ENCODE measurements at places on chromosomes 3 and 15.
A peak's percentile ranks its signal among the peaks of the same experiment; 100 is the strongest.

GRCh38 chr3:184338511-184338945 is 1.1 kb downstream of the FAM131A start:
- DNase-seq: no peak

DNA sequence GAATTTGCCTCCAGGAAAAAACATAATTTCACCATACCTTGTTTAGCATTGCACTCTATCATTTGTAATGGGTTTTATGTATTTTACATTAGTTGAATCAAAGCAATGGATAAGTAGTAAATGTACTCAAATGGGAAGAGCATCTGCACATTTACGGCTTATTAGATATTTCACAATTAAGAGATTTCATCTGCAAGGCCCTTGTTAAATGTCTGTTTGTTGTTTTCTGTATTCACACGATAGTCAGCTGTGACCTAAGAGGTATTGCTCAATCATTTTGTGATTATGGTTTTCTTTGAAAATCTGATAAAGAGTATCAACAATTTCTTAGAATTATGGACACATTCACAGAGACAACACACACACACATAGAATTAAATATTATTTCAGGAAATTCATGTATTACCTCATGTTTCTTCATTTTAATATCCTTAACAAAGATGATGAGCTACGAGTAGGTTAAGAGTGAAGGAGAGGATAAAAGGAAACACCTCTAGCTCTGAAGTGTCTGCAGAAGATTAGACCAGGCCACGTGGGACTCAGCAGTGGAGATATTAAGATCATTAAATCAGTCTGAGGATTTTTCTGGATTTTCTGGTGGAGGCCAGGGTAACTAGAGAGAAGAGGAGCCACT is 121.9 kb upstream of the POU1F1 start:
- DNase-seq: no peak

- DNase-seq: no peak
Observed at GRCh38 chr15:100972975-100973350, 53.8 kb downstream of the LRRK1 start.

DNA sequence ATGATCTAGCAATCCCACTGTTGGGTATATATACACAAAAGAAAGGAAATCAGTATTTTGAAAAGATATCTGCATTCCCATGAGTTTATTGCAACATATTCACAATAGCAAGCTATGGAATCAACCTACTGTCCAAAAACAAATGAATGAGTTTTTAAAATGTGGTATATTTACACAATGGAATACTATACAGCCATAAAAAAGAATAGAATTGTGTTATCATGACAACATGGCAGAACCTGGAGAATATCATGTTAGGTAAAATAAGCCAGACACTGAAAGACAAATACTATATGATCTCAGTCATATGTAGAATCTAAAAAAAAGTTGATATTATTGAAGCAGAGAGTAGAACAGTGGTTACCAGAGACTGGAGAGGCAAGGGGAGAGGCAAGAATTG is 732.6 kb downstream of the MCTP2 start:
- no peak for DNase-seq

DNA sequence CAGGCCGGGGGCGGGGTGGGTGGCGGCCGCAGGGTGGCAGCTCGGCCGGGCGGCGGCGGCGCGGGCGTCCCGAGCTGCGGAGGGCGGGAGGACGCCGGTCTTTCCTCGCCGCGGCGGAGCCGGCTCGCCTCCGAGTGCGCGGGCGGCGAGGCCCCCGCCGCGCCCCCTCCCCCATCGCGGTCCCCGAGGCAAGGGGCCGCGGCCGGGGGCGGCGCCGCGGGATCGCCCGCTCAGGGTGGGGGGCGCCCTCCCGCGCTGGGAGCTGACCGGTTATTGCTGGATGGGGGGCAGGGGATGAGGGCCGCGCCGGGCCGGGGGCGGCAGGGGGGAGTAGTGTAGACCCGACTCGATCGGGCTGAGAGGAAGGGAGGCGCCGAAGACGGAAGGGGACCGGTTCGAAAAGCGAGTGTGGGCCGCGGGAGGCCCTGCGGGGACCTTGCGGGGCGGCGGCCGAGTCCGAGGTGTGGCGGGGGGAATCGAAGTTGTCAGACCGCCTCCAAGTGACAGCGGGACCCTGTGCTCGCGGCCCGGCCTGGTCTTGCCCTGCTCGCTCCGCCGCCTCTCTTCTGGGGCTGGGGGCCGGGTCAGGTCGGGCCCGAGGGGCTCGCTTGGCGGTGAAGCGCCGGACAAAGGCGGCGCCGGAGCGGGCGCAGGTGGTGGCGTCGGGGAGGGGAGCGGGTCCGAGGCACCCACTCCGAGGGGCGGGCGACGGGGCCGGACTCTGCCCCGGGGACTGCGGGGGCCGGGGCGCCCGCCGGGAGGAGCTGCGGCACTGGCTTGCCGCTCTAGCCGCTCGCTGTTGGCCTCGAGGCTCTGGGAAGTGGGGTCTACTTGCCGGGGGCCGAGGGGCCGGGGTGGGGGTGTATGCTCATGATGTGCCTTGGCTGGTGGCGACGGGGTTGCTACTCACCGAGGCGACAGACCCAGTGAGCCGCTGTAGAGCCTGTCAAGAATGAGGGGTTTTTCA is 1.1 kb downstream of the BAHD1 start:
- DNase-seq: peak; percentile 34

- DNase-seq: no peak
Observed at GRCh38 chr3:117786349-117786748, 1076.8 kb downstream of the TUSC7 start.

GRCh38 chr3:66481071-66482017 is 19.5 kb downstream of the LRIG1 start:
- no peak for DNase-seq

Data from activated gamma-delta T cell (primary cell).